ENCODE measurements at places on chromosomes 13 and 19.
A peak's percentile ranks its signal among the peaks of the same experiment; 100 is the strongest.

GRCh38 chr19:48970923-48971395, 5.8 kb downstream of the FTL start:
- DNase-seq, result peak; percentile 78

- peak; percentile 29 for DNase-seq
These were observed 45.8 kb upstream of the RGCC start for GRCh38 chr13:41411522-41411921.

GRCh38 chr13:94323764-94324758, 155.4 kb downstream of the DCT start:
- peak; percentile 71 for DNase-seq

DNA sequence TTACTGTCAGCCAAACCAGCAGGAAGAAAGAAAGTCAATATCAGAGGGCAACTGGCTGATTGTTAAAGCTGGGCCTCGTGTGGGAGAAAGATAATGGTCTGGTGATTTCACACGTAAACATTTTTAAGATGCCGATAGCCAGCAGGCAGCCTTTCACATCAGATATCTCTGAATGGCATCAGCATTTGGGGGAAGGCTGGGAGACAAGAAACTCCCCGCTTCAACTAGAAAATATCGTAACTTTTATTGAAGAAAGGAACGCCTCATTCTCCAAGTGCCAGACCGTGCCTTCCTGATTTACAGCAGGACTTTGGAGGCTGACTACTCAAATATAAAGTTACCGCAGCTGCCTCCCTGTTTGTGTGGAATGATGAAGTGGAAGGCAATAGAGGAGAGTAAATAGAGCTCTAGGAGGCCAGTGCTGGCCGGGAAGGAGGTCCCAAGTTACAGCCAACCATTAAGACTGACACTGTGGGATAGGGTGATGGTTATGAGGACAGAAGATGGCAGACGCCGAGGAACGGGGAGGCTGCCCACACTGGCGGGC, 284.3 kb upstream of the MAB21L1 start:
- no peak for DNase-seq

GRCh38 chr19:55592391-55593090, 6.8 kb downstream of the FIZ1 start:
- no peak for DNase-seq

- no peak for DNase-seq
These were observed 33.6 kb downstream of the TUBGCP3 start for GRCh38 chr13:112554214-112554850.

- DNase-seq, result no peak
These were observed 161.5 kb upstream of the STARD13 start for GRCh38 chr13:33446821-33447725.

DNA sequence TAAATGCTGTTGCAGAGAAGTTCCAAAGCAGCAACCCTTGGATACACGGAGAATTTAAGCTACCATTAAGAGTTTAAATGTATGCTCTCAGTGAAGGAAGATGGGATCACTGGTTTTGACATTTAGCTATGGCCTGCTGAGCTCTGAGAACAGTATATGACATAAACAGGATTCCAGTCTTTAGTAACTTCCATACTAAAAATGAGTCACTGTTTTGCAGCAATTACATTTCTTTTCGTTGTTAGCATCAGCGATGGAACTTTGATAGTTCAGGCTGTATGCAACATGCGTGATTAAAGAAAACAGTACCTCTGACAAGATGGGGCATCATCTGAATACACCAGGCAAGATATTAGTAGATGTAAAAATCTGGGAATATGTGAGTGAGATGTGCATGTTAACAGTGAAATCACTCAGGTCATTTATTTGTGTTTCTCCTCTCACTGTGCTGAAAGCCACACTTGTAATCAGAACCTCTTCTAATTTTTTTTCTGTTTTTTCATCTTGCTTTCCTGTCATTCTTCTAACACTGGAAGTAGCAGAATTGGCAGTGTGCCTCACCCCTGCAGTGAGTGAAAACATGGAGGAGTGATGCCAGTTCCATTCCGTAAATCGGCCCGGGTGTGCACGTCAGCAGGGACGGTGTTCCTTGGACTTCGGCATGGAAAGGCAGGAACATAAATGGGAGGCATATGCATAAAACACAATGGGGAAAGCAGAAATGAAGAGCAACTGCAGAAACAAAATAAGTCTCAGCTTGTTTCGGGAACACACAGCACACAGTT, 361.5 kb downstream of the OXGR1 start:
- DNase-seq, result no peak

- no peak for DNase-seq
These were observed 264.0 kb downstream of the TBC1D4 start for GRCh38 chr13:75217949-75218348.

- no peak for DNase-seq
These were observed 1504.5 kb upstream of the PCDH20 start for GRCh38 chr13:62920159-62920558.

- no peak for DNase-seq
These were observed 9.2 kb upstream of the UBAC2 start for GRCh38 chr13:99191336-99191899.

DNA sequence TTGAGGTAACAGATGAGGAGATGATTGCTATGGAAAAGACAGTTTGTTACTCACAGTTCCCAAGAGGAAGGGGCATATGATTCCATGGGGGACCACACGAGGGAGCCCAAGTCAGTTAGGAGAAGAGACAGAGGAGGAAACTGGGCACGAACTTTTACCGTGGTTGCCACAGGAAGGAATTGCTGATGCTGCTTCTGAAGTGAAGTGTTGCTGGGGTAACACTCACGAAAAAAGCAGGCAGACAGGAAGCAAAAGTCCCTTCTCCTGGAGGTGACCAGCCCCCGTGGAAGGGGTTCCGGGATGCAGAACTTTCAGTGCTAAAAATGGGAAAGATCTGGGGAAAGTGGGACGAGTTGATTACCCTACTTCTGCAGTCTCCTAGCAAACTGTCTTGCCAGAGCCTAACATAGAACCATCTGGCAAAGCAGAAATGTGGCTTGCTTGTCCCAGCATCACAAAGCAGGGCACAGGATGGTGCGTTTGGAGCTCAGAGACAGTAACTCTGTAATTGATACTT, 35.4 kb upstream of the MAP3K10 start:
- no peak for DNase-seq

- DNase-seq, result no peak
These were observed 14.2 kb downstream of the DPF1 start for GRCh38 chr19:38209671-38210457.

DNA sequence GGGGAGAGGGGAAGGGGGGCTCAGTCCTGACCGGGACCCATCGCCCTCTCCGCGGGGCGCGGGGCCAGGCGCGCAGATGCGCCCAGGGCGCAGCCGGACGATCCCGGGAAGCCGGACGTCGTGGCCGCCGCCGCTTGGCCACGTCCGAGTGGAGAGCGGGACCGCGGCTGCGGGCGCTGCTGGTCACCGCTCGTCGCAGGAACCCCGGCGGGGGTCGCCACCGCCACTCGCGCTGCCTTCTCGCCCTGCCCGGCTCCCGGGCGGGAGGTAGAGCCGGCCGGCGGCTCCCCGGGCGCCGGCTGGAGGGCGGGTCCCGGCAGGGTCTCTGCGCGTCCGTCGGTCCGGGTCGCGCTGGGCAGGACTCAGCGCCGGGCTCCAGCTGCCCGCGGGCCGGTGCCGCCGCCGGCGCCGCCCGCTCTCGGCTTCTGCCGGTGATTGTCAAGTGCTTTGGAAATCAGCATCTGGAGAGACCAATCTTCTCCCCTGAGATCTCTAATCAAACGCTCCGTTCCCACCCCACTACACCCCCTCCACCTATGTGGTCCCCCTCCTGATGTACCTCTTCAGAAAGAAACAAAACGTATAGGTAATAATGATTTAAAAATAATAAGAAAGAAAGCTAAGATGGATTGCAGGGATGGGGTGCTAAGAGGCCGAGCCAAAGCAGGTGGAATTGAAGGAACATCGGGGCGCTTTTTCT, 464.4 kb downstream of the ITGBL1 start:
- no peak for DNase-seq

DNA sequence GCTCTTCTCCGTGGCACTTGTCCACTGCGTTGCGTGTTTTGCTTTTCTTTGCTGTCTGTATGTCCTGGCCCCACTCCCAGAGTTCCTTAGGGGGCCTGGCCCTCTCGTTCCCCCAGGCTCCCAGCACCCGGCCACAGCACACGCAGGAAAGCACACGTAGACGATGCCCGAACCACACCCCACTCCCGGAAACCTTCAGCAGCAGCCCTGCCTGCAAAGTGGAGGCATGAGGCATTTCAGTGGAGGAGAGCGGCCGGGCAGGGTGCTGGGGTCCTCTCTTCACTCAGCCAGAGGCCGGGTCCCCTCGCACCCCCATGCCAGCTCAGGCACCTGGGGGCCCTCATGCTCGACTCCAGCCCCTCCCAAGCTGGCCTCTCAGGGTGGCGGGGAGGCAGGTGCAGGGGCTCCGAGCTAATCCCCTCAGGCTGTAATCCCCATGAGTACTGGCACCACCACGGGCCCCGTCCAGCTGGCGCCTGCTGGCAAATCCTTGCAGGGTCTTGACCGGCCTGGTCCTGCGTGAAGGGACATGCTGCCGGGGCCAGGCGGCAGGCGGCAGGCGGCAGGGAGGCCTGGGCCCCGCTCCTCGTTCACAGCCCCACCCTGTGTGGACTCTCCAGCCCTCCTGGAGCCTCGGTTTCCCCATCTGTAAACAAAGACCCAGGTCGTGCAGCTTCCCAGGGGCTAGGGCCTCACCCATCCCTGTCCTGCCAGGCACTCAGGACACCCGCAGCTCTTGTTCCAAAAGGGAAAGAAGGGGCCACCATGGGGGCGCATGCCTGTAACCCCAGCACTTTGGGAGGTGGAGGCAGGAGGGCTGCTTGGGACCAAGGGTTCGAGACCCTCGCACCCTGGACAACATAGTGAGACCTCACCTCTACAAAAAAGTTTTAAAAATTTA, 7.0 kb downstream of the PIP5K1C start:
- no peak for DNase-seq

GRCh38 chr19:33293255-33294057, 8.9 kb downstream of the CEBPA start:
- DNase-seq, result peak; percentile 37

DNA sequence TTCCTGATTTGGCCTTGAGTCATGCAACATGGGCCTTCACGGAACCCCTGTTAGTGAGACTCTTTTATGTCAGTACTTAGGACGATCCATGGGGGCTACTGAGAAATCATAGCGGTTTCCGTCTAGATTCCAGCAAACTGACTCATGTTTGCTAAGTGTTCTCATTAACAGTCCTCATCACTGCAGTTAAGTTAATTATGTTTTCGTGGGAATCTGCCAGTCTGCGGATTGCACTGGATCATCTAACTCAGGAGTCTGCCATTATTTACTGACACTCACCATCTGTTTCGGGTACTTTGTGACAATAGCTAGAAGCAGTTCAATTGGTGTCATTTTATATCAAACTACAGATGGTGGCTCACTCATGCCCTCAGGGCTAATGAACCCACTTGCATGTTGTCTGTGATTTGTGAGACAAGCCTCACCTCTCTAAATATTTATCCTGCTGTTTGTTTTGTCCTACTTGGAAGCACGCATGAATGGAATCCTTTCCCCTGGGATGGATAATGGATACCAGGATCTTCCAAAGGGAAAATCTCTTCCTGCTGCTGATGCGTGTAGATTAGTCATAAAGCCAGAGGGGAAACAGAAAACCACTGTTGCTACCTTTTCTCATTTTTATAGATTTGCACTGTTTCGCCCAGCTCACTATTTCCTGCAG, 61.8 kb downstream of the RAB20 start:
- DNase-seq, result no peak

GRCh38 chr13:99981735-99982035, at the start of gene ZIC2:
TSS of gene ZIC2 (plus strand) at chr13:99981784. CDS start at chr13:99982065, 281 bp downstream.
- no peak for DNase-seq

- DNase-seq, result no peak
These were observed 2011.5 kb upstream of the PCDH20 start for GRCh38 chr13:63427170-63427569.

DNA sequence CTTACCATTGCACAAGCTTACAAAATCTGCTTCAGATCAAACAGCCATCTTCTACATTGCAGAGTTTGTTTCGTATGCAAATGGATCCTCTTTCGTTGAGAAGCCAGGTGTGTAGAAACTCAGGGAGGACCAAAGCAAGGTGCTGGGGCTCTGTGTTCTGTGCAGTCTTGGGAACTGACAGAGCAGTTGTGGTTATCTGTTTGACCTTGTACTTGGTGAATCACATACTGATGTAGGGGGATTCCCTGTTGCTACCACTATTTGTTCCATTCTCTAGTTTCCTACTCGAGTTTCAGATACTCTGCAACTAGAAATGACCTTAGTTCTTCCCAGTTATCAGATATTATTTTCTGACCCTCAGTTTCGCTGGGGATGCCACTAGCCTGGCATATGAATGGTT, 95.2 kb upstream of the CLDN10 start:
- no peak for DNase-seq

- DNase-seq, result no peak
These were observed 299.3 kb upstream of the ARGLU1 start for GRCh38 chr13:106867249-106867648.

DNA sequence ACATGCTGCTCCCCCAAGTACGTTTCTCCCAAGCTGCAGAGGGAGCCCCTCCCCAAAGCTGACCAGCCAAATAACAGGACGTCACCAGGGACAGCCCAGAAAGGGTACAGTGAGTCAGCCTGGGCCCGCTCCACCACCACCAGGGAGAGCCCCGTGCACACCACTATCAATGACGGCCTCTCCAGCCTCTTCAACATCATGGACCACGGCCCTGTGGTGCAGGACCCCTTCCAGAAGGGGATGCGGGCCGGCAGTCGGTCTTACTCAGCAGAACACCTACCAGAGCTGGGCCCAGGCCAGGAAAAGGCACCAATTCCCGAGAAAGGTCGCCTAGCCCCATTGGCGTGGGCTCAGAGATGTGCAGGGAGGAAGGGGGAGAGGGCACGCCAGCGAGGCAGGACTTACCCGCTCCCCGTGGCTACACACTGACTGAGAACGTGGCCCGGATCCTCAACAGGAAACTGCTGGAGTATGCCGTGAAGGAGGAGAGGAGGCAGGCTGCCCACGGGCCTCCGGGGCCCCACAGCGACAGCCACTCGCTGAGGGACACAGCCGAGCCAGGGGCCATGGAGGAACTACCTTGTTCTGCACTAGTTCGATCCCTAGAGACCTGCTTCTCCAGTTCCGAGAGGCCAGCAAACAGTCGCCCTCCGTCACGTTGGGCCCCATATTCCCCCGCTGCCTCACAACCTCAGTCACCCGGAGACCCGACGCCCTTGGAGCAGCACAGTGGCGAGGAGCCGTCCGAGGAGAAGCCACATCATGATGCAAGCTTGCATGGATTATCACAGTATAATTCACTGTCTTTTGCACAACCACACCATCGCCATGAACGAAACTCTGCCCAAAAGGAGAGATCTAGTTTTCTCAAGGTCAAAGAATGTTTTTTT, 815.9 kb upstream of the KLHL1 start:
- no peak for DNase-seq

- DNase-seq, result no peak
These were observed 37.7 kb downstream of the GPR42 start for GRCh38 chr19:35408284-35409171.
